ENCODE measurements at places on chromosomes 1 and 21. TPM values are rescaled to one million over a fixed set of nuclear protein-coding genes. Genes with fewer than 3 reads are reported as not detected.

Gene ST6GALNAC5
- 0.57 TPM for total RNA-seq

Gene NPPA
- total RNA-seq, result 223 TPM

Gene PGLYRP4
- total RNA-seq, result not detected

Gene LDLRAD1
- total RNA-seq, result not detected

Gene SMIM1
- total RNA-seq, result 11.7 TPM

Gene SELE
- 1.9 TPM for total RNA-seq

Gene GJC2
- 1.8 TPM for total RNA-seq

Gene FNBP1L
- total RNA-seq, result 22.6 TPM

Gene ANKRD35
- 0.59 TPM for total RNA-seq

Gene TTC24
- total RNA-seq, result not detected

Gene KHDC4
- 16.9 TPM for total RNA-seq

Data from heart left ventricle (tissue), 16 donors.